ENCODE measurements at places on chromosomes 5 and 9.

GRCh38 chr9:79120533-79120932, 451.2 kb upstream of the TLE4 start:
- DNase-seq = no peak

DNA sequence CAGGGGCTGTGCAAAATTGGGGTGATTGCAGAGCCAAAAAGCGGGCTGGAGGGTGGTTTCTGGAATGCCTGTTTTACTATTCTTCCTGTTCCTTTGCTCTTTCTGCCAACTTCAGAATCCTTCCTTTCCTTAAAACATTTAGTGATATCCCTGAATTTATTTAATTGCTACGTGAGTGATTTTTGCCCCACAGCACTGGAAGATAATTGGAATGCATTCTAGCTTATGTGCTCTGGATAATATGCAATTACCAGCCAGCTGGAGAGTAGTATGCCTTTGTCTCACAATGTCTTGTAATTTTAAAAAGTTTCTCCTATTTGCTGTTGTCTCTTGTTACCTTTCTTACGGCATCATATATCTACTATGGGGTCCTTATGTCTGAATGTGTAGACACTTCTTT, 115.8 kb downstream of the SMARCA2 start:
- DNase-seq = no peak

DNA sequence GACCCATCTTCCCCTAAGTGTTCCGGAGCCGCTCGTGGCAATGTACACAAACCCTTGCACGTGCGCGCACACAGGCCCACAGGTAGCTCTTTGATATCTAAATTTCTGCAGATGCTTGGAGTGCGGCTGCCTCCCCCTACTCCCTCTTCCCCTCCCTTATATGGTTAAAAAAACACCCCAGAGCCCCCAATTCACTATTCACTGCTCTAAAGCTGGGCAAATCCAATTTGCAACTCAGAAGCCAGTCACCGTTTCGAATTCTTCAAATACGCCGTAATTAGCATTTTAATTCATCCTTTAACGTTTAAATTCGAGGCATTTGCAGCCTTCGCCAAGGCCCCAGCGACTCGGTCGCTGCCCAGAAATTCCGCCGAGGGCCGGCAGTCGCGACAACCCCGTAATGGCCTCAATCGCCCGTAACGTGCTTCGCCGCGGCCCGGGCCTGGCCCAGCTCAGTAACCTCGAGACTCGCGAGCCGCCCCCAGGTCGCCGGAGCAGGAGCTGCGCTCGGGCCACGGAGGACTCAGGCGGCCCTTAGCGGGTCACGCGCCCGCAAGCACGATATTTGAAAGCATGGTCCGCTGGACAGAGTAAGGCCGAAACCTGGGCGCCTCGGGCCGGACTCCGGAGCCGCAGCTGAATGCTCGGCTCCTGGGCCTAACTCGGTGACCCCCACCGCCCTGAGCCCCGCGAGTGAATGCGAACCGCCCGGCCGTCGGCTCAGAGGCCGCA, 1.3 kb downstream of the IRX2 start:
- DNase-seq = no peak

GRCh38 chr5:105730982-105731381, 1939.8 kb downstream of the EFNA5 start:
- DNase-seq = no peak

DNA sequence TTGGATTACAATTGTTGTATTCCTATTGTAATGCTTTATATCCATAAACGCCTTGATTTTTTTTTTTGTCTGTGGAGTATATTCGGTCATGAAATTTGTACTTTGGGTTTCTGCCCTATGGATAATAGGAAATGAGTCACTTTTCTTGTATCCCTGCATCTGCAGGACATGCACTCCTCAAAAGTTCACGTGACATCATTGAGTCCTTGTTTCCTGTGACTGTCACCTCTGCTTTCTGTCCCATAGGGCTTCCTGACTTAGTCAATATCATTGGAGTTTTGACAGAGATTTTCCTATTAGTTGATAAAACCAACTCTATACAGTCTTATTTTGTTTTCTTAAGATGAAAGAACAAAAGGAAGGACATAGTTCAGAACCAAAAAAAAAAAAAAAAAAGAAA, 356.3 kb downstream of the MAT2B start:
- DNase-seq = no peak

DNA sequence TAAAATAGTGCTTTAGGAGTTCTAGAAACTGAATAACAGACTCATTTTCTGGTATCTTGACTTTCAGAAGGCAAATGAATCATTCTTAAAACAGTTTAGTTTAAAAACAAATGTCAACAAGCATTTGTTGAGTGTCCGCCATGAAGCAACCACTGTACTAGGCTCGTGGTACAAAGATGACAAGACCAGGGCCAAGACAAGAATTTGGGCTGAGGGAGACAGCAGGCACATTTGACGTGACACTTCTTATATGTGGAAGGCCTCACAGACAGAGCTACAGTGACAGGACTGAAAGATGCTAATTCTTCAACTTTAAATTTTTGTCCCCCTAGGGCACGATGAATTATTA, 14.4 kb upstream of the ZNF131 start:
- DNase-seq = no peak

- no peak for DNase-seq
These were observed 155.4 kb downstream of the FSTL4 start for GRCh38 chr5:133456933-133457402.

DNA sequence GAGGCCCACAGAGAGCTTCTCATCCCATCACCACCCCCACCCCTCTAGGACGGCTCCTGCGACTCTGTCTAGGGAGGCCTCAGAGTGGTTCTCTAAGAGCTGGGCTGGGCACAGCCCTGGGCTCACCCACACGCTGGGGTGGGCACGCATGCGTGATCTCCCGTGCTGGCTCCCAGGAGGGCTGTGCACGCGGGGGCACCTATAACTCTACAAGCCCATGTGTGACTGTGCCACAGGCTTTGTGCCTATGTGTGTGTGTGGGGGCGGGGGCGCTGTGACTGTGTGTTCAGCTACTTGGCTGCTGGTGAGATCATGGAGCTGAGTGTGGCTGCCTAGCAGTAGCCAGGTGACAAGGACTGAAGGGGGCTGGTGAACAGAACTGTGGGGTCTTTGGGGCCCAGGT, 32.2 kb downstream of the NDUFA8 start:
- DNase-seq = no peak

GRCh38 chr9:19155106-19155935, 28.0 kb upstream of the PLIN2 start:
- no peak for DNase-seq

DNA sequence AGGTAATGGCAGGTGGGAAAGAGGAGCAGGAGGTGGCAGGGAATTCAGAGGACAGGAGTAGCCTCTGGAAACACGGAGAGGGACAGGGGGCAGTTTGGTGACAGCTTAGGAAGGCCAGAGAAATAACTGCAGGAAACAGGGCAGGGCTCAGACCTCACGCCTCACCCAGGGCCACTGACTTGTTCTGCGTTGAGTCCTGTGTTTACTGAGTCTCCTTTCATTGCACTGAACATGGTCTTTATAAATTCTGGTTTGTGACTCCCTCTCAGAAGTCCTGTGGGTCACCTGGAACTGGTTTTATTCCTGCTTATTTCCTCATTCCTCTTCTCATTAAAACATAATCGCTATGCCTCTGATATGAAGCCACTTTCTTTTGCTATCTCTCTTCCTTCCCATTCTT, 55.2 kb upstream of the ZNF622 start:
- no peak for DNase-seq

- peak; percentile 85 for DNase-seq
These were observed 6.3 kb downstream of the PDE6A start for GRCh38 chr5:149938279-149938678.

GRCh38 chr9:136678624-136679023, 8.6 kb downstream of the AGPAT2 start:
- no peak for DNase-seq

DNA sequence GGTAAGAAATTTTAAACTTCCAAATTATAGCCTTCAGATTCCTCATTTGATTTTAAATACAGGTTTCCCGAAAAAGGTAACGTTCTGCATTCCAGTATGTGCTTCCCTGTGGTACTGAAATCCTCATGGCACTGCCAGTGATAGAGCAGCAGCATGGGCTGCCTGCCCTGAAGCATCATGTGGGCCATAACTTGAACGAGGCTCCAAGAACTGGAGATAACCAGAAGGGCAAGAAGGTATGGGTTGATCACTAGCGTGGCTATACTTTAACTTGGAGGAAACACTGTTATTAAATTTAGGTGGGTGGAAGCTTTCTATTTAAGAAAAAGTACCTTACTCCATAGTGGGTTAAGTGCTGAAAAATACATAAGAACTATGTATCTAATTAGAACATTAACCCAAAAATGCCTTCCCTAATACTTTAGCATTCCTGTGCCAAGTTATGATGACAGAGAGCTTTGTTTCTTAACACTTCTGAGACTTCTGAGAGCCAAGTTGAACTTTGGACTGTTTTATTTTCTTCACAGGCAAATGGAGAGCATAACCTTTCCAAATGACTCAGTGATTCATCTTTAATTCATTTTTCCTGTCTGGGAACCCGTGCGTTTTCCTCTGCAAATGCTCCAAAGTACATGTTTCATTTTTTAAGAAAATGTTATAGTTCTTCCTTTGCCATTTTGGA, 191.5 kb upstream of the GNA14 start:
- DNase-seq = peak; percentile 72

GRCh38 chr5:175250426-175250825, 193.6 kb downstream of the DRD1 start:
- DNase-seq = no peak

- DNase-seq = no peak
These were observed 411 bp upstream of the MAT2B start for GRCh38 chr5:163505049-163505367.

DNA sequence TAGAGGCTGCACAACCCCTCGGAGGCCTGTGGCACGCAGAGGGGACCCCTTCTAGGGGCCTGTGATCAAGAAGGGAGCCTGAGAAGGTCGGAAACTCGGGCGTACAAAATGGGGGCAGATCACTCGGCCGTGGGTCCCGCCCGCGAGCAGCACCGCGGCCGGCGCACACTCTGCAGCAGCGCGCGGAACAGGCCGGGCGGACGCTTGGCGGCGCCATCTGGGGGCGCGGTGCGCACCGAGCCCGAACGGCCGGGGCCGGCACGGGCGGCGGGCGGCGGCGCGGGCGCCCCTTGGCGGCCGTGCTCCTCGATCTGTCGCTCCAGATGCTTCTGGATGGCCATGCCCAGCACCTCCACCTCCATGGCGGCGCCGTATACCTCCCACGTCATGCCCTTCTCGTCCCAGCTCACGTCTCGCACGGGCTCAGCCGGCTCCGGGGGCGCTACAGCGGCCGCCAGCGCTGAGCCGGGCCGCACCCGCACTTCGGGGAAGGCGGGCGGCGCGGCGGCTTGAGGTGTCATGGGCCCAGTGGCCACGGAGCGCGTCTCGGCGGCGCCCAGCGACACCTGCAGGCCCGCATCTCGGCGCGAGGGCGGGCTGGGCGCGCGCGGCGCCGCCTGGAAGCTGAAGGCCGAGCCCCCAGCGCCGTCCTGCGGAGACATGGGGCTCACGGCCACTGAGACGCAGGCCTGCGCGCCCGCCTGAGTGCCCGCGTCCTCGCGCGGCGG, 13.1 kb downstream of the GPRIN1 start:
- DNase-seq = no peak

DNA sequence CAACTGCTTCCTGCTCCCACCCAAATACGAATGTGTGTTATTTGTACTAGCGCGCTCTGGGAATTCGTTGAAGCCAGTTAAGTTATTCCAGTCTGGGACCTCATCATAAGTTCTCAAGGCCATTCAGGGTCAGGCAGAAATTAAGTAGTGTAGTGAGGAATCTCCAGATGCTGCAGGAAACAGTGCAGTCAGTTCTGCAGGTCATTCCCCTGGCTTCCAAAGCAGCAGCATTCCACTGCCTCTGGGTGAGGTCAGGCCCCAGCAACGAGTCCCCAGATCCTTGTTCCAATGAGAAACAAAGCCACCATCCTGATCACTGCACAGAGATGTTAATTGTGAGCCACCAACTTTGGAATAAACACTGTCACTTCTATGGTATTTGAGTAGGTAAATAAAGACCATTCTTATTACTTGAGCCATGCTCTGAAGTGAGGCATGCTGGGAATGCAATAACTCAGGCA, 33.1 kb downstream of the SVEP1 start:
- peak; percentile 90 for DNase-seq

DNA sequence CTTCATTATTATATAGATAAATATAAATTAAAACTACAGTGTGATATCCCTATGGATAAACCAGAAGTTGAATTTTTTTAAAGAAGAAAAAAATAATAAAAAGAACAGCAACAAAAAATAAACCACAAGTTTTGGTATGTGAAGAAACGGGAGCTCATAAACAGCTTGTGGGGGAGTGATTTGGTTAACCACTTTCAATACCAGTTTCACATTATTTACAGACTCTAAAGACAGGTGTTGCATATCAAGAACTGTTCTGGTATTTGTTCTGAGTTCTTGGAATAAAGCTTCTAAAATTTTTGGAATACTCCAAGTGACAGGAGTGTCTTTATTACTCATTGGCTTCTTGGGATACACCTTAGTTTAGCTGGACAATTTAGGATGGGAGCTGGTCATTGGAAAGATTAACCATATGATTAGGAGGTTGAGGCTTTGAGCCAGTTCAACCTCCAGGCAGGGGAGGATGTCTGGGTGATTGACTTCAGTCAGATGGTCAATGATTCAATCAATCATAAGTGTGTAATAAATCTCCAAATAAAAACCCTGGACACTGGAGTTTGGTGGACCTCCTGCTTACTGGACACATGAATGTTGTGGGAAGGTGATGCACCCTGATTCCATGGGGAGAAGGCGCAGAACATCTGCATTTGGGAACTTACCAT, 2223.1 kb upstream of the C9orf72 start:
- DNase-seq = no peak
